ENCODE measurements at places on chromosomes 4 and X.

GRCh38 chrX:53319614-53320542 is 38.5 kb upstream of the IQSEC2 start:
- no peak for DNase-seq

GRCh38 chrX:68462197-68462596 is 28.9 kb upstream of the OPHN1 start:
- no peak for DNase-seq

- no peak for DNase-seq
Measured at GRCh38 chr4:95466791-95467190, 82.0 kb downstream of the UNC5C start.

DNA sequence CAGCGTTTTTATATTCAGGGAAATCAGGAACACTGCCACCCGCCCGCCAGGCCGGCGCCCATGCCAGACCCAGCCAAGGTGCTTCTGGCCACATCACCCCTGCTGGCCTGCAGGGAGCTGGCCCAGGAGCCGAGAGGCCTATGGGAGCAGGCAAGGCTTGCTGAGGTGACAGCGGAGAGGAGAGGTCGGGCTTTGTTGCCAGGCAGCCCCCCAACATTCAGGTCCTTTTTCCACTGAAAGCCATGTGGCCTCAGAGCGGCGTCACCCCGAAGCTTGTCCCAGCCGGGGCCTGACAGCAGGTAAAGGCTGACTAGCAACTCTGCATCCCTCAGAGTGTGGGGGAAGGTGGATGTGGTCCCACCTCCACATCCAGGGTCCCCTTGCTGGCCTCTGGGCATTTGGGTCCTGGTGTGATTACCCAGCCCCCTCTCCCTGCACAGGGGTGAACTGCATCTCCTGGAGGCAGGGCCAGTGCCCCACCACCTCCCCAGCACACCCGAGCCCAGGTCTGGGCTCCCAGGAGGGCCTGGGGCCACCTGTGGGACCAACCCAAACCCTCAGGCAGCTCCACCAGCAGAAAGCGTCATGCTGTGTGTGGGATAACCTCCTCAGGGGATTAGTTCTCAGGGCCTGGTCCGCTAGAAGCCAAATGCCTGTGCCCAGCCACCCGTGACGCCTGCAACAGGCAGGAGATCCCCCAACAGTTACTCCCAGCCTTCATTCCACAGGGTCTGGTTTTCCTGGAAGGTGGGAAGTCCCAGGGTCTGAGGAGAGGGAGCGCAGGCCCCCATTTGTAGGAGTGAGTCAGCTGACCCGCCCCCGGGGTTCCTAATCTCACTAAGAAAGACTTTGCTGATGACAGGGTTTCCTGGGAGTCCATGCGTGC is at the start of gene PDE6B:
Gene PDE6B, plus strand, starts transcription at position 869 of the 886 bp plus-strand sequence. CDS start 54 bp downstream, outside the sequence.
- DNase-seq = no peak

DNA sequence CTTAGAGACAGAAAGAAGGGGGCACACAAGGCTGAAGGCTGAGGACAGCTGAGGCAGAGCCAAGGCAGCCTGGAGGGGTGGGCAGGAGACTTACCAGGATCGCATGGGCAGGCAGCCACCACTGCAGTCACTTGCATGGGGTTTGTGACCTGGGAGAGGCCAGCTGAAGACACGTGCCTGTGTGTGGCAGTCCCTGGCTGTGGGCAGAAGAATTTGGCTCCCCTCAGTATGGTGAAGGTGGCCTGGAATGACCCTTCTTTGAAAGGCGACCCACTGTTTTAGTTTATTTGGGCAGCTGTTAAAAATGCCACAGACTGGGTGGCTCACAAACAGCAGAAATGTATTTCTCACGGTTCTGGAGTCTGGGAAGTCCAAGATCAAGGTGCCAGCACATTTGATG is 22.1 kb upstream of the SLC34A2 start:
- no peak for DNase-seq

- DNase-seq = no peak
Measured at GRCh38 chr4:7712021-7712671, 227.5 kb downstream of the AFAP1 start.

- DNase-seq = no peak
Measured at GRCh38 chrX:6930307-6930849, 217.1 kb upstream of the STS start.

DNA sequence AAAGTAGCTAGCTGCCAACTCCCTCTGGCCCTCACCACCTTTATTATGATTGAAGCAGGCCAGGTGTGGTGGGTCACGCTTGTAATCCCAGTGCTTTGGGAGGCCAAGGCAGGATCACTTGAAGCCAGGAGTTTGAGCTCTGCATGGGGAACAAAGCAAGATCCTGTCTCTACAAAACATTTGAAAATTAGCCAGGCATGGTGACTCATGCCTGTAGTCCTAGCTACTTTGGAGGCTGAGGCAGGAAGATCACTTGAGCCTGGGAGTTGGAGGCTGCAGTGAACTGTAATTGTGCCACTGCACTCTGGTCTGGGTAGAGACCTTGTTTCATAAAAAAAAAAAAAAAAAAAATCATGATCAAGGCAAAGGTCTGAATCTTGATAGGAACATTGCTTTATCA is 467.0 kb upstream of the DIPK2B start:
- DNase-seq = no peak

DNA sequence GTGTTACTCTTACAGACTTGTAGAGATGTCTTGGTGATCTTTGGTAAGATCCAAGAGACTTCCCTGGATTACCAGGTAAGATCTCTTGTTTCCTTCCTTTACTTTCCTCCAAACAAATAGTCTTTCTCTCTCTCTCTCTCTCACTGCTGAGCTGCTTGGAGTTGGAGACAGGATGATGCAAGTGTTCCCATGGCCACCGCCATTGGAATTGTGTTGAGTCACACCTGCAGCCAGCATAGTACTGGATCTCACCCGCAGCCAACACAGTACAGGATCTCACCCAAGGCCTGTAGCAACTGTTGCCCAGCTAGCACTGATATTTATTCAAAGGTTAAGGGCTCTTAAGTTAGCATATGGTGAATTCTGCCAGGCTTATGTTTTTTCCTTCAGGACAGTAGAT is 1080.9 kb downstream of the FAT4 start:
- DNase-seq = peak; percentile 1

Measured in A549 (cell line).